Stimulated activated CD4-positive, alpha-beta T cell treated with anti-CD3 and anti-CD28 coated beads, Interleukin-2, amount 100 ng/mL, for 24 hours (primary cell): ENCODE measurements at places on chromosomes 4 and X.

- no peak for DNase-seq
Observed at GRCh38 chr4:187685247-187685646, 310.3 kb upstream of the ZFP42 start.

DNA sequence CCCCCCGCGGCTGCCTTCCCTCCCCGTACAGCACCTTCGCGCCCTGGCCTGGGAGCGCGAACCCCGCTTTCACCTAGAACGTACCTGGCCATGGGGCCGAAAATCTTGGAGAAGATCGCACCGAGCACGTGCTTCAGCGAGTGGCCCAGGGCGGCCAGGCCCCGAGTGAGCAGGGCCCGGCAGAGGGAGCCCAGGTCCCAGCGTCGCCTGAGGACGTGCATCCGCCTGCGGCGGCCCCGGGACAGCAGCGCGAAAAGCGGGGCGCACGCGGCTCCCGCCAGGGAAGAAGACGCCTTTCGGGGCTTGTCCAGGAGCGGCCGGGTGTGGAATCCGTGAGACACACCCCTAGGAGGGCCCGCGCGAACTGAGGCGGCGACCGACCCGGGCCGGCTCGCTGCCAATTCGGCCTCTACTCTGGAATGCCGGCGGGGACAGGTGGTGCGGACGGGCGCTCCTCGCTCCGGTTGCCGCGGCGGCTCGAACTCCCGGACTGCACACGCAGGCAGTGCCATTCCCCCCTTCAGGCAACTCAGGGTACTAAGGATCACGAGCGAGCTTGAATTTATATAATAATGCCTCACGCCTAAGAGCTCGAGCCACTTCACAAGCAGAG is at the start of gene HS6ST2:
Gene HS6ST2 (minus strand): TSS at position 539 of the 613 bp plus-strand sequence.
- DNase-seq: no peak

DNA sequence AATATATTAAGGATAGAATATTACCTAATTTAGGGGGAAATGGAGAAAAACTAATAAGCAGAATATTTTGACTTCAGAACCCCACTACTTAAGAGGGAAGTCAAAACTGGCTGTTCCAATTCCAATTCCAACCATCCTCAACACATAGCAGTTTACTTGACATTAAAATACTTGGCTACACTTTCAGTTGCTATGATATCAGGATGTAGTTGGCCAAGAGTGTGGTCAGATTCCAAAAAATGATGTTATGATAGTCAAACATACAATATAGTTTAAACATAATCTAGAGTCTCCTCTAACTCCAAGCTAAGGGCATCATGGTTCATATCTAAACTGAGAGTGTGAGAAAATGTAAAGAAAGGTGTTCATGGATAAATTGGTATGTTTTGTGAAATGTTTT is 16.5 kb upstream of the SMIM14 start:
- DNase-seq: no peak

GRCh38 chr4:41024556-41025491 is 189.5 kb downstream of the APBB2 start:
- no peak for DNase-seq

DNA sequence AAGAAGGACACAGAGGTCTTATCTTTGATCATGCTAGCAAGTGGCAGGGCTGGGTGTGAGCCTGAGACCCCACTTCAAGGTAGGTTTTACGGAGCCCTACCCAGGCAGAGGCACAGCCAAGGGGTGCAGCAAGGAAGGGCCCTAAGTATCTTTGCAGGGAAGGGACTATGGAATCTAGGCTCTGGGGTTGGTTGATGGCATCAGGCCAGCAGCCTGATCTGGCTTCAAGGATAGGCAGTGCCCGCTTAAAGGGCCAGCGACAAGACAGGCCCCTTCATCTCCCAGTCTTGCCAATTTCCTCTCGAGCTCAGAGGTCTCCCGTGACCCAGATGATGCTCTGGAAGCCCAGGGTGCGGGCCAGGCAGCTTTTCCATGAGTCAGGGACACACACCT is 5.8 kb downstream of the ABLIM2 start:
- no peak for DNase-seq

DNA sequence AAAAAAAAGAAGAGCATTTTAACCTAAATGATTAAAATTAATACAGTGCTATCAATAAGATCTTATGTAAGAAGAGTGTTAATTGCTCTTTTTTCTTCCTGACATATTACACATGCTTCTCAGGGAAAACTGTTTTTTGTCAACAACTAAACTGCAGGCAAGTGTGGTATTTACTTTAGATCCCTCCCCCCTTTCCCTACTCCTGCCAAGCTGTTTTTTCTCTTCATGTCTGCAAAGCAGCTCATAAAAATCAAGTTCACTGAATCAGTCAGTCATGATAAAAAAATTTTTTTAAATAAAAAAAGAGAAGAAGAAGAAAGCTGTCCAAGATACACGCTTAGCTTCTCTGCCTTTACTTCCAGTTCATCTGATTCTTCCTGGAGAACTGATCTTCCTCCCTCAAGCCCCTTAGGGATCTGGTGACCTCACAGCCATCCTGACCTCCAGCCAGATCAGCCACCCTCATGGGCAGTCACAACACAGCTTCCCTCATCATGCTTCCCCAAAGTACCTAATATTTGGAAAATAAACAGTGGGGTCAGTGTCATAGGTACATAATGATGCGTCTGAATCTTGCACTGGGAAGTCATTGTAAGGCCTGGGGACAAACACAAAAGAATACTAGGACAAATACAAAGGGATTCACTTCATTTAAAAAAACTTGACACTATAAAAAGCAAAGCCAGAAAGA is 87.0 kb downstream of the ZNF827 start:
- DNase-seq: no peak

DNA sequence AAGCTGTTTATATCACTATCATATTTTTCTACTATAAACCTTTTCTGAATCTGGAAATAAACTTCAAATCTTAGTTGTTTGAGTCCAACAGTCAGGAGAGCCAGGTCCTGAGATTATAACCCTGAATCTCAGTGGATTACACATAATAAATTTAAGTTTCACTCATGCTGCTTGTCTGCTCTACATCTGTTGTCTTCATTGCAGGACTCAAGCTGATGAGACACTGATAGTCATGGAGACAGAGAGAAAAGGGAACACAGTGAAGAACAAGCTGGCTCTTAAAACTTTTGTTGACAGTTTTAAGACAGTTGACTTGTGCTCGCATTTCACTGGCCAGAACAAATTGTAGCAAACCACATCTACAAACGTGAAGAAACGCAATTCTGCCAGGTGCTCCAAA is 327.0 kb upstream of the CTSO start:
- no peak for DNase-seq

DNA sequence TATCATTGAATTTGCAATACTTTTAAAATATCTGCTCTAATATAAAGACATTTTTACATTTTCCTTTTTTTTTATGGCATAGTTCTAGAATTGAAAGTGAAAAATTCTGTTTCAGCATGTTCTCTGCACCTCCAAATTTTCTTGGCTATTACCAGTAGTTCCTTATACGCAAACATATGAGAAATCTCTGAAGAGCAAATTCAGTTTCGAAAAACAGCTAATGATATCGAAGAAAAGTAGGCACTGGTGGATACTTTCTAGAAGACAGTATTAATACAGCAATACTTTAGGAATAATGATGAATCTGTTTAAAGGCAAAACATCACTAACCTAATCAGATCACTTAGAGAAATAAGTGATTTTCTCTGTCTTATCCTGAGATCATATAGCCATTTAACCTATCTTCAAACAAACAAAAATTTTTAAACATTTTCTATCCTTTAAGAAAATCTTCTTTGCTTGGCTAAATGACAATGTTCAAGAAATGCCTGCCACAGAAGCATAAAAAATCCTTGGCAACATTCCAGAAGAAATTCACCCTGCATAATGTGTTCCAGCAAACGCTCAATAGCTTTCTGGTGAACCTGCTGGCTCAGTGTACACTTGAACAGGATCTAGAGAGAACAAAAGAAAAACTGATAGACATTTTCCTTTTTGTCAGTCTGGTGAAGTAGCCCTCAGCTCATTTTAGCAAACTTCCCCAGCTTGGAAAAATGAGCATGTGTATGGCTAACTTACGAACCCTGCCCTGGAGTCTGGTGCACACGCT is 51.2 kb upstream of the KLF3 start:
- no peak for DNase-seq

DNA sequence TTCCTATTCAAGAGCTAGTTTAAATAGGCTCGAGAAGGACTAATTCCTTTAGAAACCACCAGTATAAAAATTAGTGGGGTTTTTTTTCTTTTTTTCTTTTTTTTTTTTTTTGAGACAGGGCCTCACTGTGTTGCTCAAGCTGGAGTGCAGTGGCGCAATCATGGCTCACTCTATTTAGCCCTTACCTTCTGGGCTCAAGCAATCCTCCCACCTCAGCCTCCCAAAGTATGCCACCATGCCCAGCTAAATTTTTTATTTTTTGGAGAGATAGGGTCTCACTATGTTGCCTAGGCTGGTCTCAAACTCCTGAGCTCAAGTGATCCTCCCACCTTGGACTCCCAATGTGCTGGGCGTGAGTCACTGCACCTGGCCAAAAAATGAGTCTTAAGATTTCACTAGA is 52.8 kb downstream of the APOO start:
- DNase-seq: no peak

GRCh38 chr4:167775375-167775774 is 317.0 kb upstream of the ANXA10 start:
- no peak for DNase-seq
